ENCODE measurements at places on chromosomes 5 and 9.

- DNase-seq: no peak
Observed at GRCh38 chr5:139275956-139276355, 17.6 kb upstream of the MATR3 start.

- no peak for DNase-seq
Observed at GRCh38 chr5:81317536-81317935, 16.1 kb downstream of the ZCCHC9 start.

DNA sequence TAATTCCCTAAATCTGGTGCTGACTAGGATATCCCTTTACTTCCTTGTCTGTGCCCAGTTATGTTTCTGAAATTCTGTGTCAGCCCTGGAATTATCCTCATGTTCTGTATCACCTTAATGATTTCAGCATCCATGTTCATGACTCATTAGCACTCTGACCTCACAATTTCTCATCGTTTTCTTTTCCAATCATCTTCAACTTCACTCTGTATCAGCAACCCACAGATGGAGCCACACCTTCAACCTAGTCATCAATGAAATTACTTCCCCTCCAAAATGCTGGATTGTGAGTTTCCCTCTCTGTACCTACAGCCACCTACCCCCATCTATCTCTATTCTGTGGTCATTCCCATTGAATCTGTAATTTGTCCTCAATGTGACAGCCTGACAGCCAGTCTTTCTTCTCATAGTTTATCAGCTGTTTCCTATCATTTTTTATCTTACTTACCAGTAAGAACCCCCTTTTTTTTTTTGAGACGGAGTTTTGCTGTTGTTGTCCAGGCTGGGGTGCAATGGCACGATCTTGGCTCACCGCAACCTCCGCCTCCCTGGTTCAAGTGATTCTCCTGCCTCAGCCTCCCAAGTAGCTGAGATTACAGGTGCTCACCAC is 3.1 kb upstream of the IL6ST start:
- no peak for DNase-seq

- no peak for DNase-seq
Observed at GRCh38 chr5:151924564-151925301, at the start of gene GLRA1. GLRA1 (minus strand) TSS chr5:151924851; CDS start chr5:151924549, 302 bp downstream.

GRCh38 chr9:94909250-94909894 is 182.9 kb downstream of the AOPEP start:
- no peak for DNase-seq

DNA sequence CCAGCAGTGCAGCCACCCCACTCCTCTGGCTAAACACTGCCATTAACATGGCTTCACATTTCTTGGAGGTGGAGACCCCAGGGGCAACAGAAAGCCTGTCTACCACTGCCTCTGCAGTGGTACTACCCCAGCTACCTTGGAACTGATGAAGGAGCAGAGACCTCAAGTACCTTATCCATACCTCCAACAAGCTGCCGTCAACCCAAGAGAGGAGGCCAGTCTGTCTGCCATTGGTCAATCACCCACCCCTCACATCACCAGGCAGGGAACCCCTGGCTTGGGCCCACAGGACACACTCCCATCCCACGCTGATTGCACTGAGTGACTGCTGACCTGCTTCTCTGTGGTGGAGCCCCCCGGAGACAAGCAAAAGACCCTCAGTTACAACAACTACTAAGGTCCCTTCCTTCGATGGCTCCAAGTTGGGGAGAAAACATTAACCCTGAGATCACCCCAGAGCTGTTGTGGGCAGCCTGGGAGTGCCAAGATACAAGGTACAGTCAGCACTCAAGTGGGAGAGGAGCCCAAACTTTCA is 5.6 kb downstream of the IFNA14 start:
- DNase-seq: no peak

GRCh38 chr5:82290908-82291307 is 12.8 kb upstream of the RPS23 start:
- DNase-seq: no peak

DNA sequence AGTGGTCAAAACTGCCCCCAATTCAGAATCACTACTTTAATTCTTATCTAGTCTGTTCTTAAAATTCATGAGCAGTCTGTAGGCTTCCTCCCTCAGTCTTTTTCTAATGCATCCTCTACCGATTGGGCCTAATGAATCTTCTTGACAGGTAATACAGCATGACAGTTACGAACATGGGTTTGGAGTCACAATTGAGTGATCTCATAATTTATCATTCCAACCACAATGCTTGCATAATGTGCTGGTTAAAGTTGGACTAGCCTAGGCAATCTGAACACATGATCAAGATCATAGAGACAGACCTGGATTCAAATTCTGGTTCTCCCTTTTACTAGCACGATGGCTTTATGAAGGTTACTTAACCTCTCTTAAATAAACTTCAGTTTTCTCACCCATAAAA is 33.1 kb upstream of the SETD9 start:
- DNase-seq: no peak

- no peak for DNase-seq
Observed at GRCh38 chr5:150114773-150115408, 28.5 kb upstream of the CSF1R start.

- DNase-seq: no peak
Observed at GRCh38 chr5:135218486-135218755, 180.6 kb downstream of the MACROH2A1 start.

DNA sequence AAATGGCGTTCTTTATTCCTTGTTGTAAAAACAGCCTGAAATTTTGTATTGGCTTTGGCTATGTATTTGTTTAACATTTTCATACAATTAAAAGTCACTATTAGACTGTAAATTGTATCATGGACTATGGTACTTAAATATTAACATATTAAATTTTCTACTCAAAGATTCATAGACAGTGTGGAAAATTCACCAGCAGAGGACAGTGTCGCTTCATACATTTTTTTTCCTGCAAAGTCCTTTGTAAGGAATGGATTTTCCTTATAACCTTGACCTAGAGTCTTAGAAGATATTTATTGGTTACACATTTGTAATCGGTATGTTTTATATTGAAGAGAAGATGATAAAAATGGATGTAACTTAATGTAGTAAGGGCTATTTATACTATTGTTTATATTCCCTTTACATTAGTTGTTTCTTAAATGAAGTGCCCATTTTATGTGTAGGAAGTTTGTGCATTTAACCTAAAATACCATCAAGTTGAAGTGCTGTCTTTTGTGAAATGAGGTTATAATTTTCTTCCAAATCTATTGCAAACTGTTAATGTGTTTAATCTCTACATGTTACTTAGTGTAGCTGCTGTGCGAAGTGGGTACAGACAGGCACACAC is 150.1 kb downstream of the KDM4C start:
- DNase-seq: no peak

DNA sequence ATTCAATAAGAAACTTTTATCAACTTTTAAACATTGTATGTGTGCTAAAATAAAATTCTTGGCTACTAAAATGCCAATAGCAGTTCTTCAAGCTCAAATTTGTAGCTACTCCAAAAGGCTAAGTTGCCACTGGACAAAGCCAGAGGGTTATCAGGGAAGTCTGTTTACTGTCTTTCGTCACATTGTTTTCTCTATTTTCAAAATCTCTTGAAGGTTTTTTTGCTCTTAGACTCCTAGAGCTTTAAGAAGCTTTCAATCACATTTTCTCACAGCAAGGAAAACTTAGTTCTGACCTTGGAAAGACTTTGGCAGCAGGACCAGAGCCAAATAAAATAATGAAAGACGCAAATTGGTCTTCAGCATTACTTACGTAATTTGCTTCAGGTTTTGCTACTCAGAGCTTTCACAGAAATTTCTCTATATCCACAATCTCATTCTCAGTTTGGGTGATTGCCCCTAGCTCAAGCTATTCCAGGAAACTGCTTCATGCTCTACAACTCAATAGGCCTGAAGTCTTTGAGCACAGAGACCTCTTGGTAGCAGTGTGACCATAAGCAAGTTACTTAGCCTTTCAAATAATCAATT is 257.7 kb downstream of the GABRG2 start:
- DNase-seq: no peak

GRCh38 chr9:132049323-132049882 is 30.3 kb downstream of the MED27 start:
- no peak for DNase-seq

GRCh38 chr9:122777935-122778627 is 10.7 kb upstream of the OR5C1 start:
- no peak for DNase-seq

DNA sequence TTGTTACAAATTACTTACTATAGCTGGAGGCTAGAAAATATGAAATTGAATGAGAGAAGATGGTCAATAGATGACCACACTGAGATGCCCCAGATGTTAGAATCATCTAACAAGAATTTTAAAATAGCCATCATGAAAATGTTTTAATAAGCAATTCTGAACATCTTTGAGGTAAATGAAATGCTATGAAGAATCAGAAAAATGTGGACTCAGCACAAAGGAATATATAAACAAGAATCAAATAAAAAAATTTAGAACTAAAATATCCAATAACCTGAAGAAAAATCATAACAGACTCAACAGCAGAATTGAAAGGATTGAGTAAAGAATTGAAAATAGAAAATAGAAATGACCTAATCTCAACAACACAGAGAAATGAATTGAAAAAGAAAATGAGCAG is 248.5 kb downstream of the PRDM9 start:
- DNase-seq: no peak

DNA sequence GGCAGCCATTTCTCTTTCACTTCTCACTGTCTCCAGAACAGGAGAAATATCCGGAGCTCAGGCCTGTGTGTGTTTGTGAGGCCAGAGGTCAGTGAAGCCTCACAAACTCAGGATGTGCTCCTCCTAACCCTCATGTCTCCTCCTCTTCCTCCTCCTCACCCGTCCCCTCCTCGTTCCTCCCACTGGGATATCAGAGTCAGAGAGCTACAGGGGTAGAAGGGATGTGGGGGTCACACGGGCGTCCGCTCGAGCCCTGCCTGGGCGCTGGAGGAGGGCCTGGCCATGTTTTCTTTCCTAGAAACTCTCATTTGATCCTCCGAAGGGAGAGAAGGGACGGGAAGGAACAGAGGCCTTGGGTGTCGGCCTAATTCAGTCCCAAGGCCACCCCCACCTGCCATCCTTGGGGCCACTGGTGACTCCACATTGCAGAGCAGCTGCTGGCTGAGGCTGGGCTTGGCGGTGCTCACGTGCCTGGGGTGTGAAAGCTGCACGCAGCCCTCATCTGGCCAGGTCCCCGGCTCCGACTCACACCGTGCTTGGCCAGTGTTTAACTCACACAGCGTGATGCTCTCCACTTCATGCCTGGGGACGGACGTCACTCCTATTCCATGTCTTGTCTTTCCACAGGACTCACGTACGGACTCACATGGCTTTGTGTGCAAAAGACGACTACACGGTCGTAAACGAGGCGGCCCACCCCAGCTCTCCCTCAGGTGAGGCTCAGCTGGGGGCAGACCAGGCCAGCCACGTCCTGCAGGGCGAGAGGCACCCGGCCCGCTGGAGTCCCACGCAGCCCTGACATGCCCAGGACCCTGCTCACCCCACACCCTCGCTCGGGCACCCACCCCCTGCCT is 22.6 kb upstream of the SLC6A19 start:
- DNase-seq: no peak

- DNase-seq: peak; percentile 59
Observed at GRCh38 chr5:173643964-173644363, 27.5 kb upstream of the BOD1 start.

- DNase-seq: no peak
Observed at GRCh38 chr9:92066168-92066567, 49.0 kb downstream of the SPTLC1 start.

GRCh38 chr5:57221049-57221568 is 47.2 kb downstream of the GPBP1 start:
- no peak for DNase-seq

GRCh38 chr9:98993570-98993945 is 49.9 kb downstream of the COL15A1 start:
- DNase-seq: no peak

- DNase-seq: no peak
Observed at GRCh38 chr5:172910828-172911627, 48.2 kb upstream of the RPL26L1 start.

- no peak for DNase-seq
Observed at GRCh38 chr5:117210796-117211195, 636.2 kb upstream of the SEMA6A start.

DNA sequence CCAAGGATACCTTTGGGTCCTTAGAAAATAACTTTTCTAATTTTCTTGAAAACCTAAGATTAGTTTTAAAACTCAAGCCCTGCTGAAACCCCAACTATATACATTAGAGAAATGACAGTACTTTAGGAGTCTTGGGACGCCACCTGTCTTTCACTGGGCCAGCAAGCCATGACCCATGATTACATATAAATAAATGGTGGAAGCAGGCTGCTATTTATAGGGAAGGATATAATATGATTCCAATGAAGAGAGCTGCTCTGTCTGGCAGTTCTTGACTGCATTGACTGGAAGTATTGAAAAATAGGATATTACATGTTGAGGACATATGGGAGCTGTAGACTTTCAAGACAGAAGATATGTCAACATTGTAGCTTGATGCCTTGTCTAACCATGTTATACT is 7.3 kb downstream of the JMY start:
- DNase-seq: no peak

DNA sequence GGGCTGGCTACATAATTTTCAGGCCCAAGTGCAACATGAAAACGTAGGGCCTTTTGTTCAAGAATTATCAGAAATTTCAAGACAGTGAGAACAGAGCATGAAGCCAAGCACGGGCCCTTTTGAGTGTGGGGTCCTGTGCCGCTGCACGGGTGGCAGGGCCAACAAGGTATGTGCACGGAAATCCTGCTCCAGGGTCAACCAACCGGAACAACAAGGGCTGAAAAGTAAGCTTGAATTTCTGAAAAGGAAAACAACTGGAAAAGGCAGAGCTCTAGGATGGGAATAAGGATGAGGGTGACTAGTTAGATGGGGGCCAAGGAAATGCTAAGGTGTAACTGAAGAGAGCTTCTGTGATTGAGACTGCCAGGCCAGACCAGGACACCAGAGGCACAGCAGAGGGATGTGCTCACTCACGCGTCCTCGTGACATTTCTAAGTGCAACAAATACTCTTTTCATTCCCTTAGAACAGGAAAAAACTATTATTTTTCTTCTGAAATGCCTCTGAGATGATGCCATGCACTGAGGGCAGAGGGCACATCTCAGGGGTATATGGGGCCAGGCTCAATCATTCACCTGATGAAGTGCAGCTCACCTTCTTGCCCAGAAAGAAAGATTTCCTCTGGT is 80.6 kb upstream of the LRRTM2 start:
- no peak for DNase-seq

DNA sequence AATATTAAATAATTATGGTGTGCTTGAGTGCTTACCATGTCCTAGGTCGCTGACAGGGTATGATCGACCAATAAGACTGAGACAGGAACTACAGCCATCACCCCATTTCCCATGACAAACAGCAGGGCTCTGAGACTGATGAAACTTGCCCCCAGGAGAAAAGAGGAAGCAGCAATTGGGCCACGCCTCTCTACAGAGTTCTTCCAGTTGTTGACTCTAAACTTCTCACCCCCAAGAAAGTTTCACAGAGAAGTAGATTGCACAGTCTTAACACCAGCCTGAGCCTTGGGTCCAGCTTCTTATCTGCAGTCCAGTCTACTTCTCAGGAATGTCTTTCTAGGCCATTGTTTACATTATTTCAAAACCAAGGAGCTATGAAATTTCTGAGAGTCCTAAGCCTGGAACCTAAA is 182.2 kb upstream of the ANKRD55 start:
- no peak for DNase-seq

- no peak for DNase-seq
Observed at GRCh38 chr5:126208691-126209090, 214.5 kb upstream of the GRAMD2B start.

- no peak for DNase-seq
Observed at GRCh38 chr9:86353655-86354010, 577 bp downstream of the TUT7 start.

GRCh38 chr5:18959535-18959934 is 1028.5 kb downstream of the CDH18 start:
- DNase-seq: no peak
